ENCODE measurements at places on chromosomes 3 and 15.

- no peak for DNase-seq
These were observed 163.6 kb upstream of the SETMAR start for GRCh38 chr3:4139462-4140140.

GRCh38 chr3:112379020-112379690, 46.2 kb downstream of the CD200 start:
- DNase-seq, result no peak

DNA sequence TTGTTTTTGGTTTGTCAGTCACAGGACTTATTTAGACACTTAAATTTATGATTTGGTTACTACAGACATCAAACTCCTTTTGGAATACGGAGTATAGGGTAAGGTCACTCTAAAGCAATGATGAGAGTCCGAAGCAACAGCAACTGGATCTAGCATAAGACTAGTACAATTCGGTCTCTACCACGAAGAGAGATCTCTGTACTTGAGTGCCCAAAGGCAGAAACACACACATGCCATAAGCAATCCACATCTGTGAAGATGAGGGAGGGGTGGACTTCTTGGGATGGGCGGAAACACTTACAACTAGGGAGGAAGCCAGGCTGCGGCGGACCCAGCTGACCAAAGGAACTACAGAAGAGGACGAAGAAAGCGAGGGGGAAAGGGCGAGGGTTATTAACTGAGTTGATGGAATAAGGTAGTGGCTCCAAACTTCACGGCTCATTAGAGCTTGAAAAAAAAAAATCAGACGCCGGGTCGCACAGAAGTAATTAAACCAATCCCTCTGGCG, 595 bp downstream of the DPH6 start:
- no peak for DNase-seq

GRCh38 chr15:85821545-85821944, 26.8 kb upstream of the KLHL25 start:
- no peak for DNase-seq

GRCh38 chr3:142997330-142997729, 4.0 kb upstream of the U2SURP start:
- DNase-seq, result no peak

All from LNCaP clone FGC (cell line).